ENCODE measurements at places on chromosomes 6 and 20.

DNA sequence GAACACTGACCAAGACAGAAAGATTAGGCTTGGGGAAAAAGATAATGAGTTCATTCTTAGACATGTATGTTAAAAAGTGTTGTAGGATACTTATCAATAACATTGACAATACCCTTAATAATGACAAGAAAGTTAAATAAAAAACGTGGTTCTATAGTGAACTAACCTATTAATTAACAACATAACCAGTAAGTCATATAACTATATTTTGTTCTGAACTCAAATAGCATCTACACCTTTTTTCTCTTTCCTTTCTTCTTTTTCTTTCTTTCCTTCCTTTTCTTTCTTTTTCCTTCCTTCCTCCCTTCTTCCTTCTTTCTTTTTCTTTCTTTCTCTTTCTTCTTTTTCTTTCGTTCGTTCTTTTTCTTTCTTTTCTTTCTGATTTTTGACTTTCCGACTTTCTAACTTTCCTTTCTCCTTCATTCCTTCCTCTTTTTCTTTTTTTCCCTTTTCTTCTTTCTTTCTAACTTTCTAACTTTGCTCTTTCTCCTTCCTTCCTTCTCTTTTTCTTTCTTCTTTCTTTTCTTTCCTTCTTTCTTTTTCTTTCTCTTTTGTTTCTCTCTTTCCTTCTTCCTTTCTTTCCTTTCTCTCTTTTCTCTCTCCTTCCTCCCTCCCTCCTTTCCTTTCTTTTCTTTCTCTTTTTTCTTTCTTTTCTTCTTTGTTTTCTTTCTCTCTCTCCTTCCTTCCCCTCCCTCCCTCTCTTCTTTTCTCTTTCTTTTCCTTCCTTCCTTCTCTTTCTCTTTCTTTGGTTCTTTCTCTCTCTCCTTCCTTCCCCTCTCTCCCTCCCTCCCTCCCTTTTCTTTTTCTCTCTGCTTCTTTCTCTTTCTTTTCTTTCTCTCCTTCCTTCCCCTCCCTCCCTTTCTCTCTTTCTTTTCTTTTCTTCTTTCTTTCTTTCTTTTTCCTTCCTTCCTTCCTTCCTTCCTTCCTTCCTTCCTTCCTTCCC, 24.6 kb downstream of the PRSS35 start:
- no peak for DNase-seq

DNA sequence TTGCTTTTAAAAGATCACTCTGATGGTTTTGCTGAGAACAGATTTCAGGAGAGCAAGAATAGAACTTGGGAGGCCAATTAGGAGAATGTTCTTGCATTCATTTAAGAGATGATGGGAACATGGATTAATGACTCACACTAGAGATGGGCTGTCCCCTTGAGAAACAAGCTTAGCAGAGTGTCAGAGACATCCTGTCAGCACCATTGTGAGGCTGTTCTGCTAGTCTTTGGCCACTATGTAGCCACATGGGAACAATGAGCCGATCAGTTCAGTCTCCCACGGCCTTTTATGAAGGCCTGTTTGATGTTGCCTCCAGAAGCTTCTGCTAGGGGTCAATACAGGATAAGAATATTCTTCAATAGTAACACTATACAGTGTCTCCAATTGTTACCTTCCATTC, 113.0 kb upstream of the EYA4 start:
- DNase-seq = no peak

DNA sequence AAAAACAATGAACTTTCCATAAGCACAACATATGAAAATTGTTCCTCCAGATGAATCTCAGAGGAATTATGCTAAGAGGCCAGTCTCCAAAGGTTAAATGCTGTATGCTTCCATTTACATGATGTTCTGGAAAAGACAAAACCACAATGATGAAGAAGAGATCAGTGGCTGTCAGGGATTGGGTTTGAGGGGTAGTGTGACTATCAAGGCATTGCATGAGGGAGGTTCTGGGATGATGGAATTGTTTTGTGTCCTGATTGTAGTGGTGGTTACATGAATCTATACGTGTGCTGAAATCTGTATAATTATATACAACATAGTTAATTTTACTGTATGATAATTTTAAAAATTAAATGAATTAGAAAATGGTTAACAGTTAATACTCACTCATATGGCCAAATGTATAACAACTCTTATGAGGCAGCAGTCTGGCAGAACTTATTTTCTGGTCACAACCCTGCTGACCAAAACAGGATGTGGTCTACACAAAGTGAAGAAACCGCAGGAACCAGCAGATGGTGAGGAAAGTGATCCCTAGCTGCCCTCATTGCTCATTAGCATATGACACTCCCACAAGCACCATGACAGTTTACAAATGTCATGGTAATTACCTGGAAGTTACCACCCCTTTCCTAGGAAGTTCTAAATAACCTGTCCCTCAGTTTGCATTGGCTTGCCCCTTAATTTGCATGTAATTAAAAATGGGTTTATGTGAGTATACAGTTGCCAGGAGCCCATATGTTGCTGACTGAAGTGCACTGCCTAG, 31.9 kb downstream of the NSFL1C start:
- DNase-seq = no peak

DNA sequence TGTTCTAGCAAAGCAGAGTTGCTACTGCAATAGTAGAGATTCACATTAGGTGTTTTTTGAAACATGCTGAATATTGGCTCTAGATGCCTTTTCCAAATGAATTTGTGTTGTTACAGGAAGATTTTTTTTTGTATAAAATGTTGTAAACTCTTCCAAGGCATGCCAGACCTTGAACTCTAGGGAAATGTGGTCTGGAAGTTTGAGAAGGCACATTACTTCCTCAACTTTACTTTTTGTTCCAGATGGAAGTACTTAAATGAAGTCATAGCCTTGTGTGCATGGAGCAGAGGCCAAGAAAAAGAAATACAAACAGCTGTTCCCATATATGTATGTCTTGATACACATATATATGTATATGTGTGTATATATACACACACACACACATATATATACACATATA, 585.7 kb upstream of the MARCKS start:
- DNase-seq = no peak

- no peak for DNase-seq
Measured at GRCh38 chr20:62321975-62322374, 19.2 kb downstream of the ADRM1 start.

- no peak for DNase-seq
Measured at GRCh38 chr6:27777614-27778355, 134.4 kb downstream of the OR2B2 start.

DNA sequence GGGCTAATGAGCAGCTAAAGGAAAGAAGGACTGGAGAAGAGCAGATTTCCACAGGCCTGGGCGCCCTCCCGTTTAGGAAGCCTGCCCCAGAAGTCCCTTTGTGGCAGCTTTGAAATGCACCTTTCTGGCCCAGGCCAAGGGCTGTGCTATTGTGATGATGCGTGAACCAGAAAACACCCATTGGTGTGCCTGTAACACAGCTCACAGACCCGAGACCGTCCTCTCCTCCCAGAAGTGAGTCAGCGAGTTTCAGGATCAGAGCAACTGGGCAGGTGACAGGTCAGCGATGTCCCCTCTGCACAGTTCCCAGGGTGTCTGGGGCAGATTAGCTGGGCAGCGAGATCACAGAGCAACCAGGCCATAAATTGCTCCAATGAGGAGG, 71.9 kb upstream of the SULF2 start:
- no peak for DNase-seq

DNA sequence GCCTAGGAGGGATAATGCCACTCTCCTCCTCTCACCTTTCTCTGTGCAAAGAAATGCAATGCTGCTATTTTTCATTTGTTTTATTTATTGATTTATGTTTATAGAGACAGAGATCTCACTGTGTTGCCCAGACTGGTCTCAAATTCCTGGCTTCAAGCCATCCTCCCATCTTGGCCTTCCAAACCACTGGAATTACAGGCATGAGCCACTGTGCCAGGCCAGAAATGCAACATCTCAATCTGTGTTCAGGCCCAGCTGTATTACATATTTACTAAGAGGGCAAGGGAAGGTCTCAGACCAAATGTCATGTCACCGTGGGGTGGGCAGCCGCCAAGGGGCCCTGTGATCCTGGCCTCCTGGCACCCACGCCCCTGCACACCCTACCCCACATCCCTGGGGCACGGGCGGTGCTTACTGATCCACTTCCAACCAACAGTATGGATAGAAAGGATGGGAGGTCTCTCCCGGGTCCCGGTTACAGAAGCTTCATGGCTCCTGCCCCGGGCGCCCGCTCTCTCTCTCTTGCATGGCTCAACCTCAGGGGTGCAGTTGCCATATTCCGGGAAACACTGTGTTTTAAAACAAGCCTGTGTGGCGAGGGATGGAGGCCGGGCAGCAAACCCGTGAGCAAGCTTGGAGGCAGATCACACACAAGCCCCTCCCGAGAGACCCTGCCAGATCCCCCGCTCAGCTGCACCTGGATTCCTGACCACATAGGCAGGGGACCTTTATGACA, 111.8 kb downstream of the AGPAT4 start:
- no peak for DNase-seq

DNA sequence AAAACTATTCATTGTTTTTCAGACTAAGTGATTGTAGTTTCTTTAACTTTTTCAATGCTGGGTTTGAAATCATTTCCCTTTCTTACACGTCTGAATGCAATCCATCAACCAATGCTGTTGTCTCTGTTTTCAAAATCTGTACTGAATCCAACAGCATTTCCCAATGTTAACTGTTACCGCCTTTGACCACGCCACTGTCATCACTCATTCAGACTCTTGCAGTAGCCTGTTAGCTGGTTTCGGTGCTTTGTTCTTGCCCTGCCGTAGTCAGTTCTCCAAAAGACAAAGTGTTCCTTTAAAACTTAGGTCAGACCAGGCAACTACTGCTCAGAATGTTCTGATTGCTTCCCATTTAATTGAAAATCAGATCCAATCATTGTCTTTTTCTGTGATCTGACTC, 131.3 kb downstream of the PLCB4 start:
- DNase-seq = no peak

DNA sequence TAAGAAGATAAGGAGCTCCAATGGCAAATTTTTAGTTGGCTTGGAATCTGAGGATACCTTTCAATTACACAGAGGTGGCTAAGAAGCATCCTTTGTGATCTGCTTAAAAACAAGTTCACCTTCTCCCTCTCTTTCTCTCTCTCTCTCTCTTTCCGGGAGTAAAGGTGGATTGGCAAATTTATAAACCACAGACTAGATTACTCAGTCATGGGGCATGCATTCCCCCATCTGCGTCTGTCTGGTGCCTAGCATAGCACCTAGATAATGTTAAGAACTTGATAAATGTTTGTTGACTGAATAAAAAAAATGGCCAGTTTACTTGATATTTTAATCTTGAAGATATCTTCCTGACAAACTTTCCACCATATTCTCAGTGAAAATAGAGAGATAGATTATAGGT, 312.3 kb downstream of the CDC5L start:
- no peak for DNase-seq

DNA sequence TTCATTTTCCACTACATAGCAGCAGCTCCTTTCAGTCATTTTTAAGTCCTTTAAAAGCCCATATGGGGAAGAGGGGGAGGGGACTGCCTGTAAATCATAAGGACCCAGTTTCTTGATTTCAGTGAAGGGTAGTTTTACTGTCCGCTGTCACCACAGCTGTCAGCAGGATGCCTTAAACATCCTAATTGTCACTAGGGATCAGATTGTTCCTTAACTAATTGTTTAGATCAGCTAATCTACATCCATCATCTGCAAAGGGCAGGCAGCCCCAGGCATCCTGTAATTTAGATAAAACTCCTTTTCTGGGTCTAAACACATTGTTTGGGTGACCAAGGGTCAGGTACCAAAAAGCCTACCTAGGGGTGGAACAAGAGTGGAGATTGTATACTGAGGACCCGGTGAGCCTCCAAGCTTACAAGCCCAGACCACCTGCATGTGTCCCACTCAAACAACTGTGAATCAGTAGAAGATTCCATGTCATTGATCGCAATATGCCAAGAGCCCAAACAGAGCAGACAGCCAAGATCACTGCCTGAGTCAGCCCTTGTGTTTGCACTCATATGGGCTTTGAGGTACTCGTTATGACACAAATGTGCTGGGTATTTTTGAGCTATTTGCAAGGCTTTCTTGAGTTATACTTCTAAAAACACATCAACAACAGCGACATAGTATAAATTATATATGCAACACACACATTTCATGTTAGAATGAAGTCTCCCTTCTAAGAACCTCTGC, 198.7 kb upstream of the CEP162 start:
- no peak for DNase-seq
